ENCODE measurements at places on chromosomes 12 and 14. TPM values are rescaled to one million over a fixed set of nuclear protein-coding genes. Genes with fewer than 3 reads are reported as not detected.

DNA sequence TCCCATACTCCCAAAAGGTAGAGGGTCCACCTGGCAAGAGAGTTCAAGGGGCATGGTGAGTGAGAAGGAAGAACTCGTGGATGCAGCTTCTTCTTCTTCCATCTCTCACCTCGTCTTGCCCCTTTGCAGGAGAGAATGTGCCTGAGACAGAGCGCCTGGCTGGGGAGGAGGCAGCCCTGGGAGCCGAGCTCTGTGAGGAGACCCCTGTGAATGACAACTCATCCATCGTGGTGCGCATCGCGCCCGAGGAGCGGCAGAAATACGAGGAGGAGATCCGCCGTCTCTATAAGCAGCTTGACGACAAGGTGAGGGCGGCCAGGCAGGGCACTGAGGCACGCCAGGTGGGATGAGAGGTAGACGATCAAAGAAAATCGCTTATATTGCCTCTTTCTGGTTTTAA, 20.0 kb downstream of the KIF5A start:
- H3K4me1 ChIP-seq = no peaks in the 10 kb centered on the region
- peaks cover 27% of the 10 kb centered on the region for H3K36me3 ChIP-seq
- no peak overlapping the region for H3K4me3 ChIP-seq

TROAP gene
- 0.80 TPM for total RNA-seq

GSKIP gene
- total RNA-seq = 22.0 TPM

PPP1R3E gene
- total RNA-seq = 5.4 TPM

- H3K27me3 ChIP-seq = no peaks in the 10 kb centered on the region
- no peak overlapping the region for H3K4me3 ChIP-seq
- H3K4me1 ChIP-seq = peaks cover 17% of the 10 kb centered on the region
- H3K36me3 ChIP-seq = peaks cover 4% of the 10 kb centered on the region
These were observed 73.9 kb downstream of the TGFB3 start for GRCh38 chr14:75907756-75908359.

- H3K36me3 ChIP-seq = no peaks in the 10 kb centered on the region
- H3K4me3 ChIP-seq = no peak overlapping the region
- DNase-seq = no peak
These were observed 101.2 kb upstream of the SLC16A7 start for GRCh38 chr12:59494617-59495016.

KRT6C gene
- not detected for total RNA-seq

- H3K4me1 ChIP-seq = peaks cover 10% of the 10 kb centered on the region
- H3K27ac ChIP-seq = no peak overlapping the region
- H3K27me3 ChIP-seq = peaks cover 14% of the 10 kb centered on the region
- no peaks in the 10 kb centered on the region for H3K36me3 ChIP-seq
- no peak overlapping the region for H3K4me3 ChIP-seq
These were observed 5.3 kb downstream of the KRT3 start for GRCh38 chr12:52790427-52791270.

- H3K27ac ChIP-seq = no peak overlapping the region
- no peaks in the 10 kb centered on the region for H3K36me3 ChIP-seq
- no peak for DNase-seq
These were observed 181.9 kb downstream of the SLC6A15 start for GRCh38 chr12:84730561-84731162.

OR6C1 gene
- not detected for total RNA-seq

- no peak for DNase-seq
- H3K4me1 ChIP-seq = no peaks in the 10 kb centered on the region
- H3K36me3 ChIP-seq = no peaks in the 10 kb centered on the region
These were observed 26.9 kb downstream of the IQSEC3 start for GRCh38 chr12:93266-94005.

DNA sequence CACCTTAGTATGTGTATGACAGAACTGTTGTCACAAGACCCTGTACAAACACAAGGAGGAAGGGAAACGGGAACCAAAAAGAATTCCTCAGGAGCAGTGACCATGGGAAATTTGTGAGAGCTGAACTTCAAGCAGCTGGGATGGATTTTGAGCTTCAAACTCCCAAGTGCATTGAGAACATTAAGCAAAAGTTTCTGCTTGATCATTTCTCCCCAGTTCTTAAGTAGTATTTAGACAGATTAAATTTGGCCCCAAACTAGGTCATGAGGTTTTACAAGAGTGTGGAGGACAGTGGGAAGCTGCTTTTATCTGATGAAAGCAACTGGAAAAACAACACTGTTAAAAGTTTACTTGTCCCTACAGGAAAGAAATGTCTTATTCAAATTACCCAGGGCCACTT, 206.0 kb upstream of the DCN start:
- no peaks in the 10 kb centered on the region for H3K36me3 ChIP-seq
- no peaks in the 10 kb centered on the region for H3K27me3 ChIP-seq
- no peak for DNase-seq

GRCh38 chr12:132359971-132360370, 30.6 kb upstream of the GALNT9 start:
- no peaks in the 10 kb centered on the region for H3K36me3 ChIP-seq
- no peak overlapping the region for H3K4me3 ChIP-seq
- H3K27ac ChIP-seq = no peak overlapping the region
- H3K27me3 ChIP-seq = no peaks in the 10 kb centered on the region
- no peak for DNase-seq

- H3K4me3 ChIP-seq = no peak overlapping the region
- H3K4me1 ChIP-seq = no peaks in the 10 kb centered on the region
- DNase-seq = no peak
- no peak overlapping the region for H3K27ac ChIP-seq
- H3K27me3 ChIP-seq = no peaks in the 10 kb centered on the region
These were observed 39.4 kb upstream of the FBRSL1 start for GRCh38 chr12:132450418-132451171.

DNA sequence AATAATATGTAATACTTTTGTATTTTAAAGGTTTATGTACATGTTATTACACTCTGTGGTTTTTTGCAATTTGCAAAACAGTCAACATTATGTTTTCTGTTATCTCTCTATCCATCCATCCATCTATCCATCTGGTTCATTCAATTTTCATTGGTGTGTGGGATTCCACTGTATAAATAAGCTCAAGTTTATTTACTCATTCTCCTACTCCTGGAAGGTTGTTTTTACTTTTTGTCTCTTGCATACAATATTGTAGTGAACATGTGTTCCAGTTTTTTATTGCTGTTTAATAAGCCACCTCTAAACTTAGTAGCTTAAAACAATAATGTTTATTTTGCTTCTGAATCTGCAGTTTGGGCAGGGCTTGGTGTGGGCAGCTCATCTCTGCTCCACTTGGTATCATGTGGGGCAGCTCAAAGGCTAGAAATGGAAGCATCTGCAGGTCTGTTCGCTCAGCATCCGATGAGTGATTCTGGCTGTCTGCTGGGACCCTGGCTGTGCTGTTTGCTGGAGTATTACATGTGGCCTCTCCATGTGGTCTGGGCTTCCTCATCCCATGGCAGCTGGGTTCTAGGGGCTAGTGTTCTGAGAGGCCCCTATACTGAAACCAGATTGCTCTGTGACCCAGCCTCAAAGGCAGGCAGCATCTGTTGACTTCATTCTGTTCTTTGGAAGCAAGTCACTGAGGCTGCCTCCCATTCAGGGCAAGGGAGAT, 98.8 kb downstream of the SLC25A47 start:
- peaks cover 10% of the 10 kb centered on the region for H3K4me1 ChIP-seq
- DNase-seq = no peak
- H3K36me3 ChIP-seq = no peaks in the 10 kb centered on the region
- no peaks in the 10 kb centered on the region for H3K27me3 ChIP-seq

DNA sequence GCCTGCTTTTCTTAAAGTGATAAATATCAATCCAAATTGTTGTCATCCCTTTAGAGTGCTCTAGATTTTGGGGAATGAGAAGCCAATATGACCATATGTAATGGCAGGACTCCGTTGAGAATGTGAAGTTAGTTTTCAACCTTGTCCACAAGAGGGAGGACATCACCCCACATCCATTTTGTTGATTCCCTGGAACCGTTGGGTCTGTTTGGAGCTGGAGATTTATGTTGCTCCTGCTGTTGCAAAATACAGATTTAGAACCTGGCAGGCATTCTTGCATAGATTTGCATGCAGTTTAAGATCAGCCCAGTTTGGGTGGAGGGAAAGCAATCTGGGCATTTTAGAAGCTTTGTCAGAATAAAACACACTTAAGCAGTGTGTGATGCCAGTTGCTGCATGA, 620.1 kb downstream of the NRXN3 start:
- no peaks in the 10 kb centered on the region for H3K27me3 ChIP-seq
- H3K4me3 ChIP-seq = no peak overlapping the region
- H3K4me1 ChIP-seq = no peaks in the 10 kb centered on the region

DNA sequence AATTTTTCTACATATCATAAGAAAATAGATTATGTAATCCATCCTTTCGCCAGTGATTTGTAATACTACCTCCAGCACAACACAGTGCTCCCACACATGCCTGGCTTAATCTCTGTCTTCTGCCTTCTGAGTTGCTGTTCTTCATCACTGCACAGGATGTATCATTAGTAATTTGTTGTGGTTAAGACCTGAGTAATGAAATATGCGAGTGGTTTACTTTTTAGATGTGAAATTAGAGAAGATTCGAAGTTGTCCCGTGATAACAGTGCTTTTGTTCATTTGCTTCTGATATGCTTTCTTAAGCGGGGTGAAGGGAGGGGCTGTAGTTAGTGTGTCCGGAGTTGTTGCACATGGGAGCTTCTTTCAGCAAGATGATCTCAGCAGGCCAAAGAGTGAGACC, 18.1 kb downstream of the KRT85 start:
- DNase-seq = no peak
- peaks cover 10% of the 10 kb centered on the region for H3K4me1 ChIP-seq
- H3K27ac ChIP-seq = no peak overlapping the region
- no peak overlapping the region for H3K4me3 ChIP-seq
- no peaks in the 10 kb centered on the region for H3K36me3 ChIP-seq
- peaks cover 3% of the 10 kb centered on the region for H3K27me3 ChIP-seq

CLEC1B gene
- not detected for total RNA-seq

DNA sequence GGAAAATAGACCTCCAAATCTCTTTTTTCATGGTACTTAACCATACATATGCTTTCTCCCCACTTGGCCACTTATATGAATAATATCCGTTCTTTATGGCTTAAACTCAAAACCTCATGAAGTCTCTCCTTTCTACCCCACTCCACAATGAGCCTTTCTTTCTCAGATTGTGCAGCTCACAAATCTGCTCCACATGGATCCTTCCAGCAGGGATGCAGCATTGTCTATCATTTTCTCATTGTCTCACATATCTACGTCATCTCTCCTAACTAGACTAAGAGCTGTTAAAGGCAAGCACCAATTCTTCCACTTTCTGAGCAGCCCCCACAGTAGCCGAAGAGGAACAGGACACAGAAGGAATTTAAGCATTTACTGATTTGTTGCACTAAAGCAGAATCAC, 106.4 kb downstream of the HECTD4 start:
- no peaks in the 10 kb centered on the region for H3K4me1 ChIP-seq
- H3K4me3 ChIP-seq = no peak overlapping the region
- no peaks in the 10 kb centered on the region for H3K27me3 ChIP-seq
- H3K36me3 ChIP-seq = peaks cover 39% of the 10 kb centered on the region
- no peak overlapping the region for H3K27ac ChIP-seq

DHRS2 gene
- not detected for total RNA-seq

DNA sequence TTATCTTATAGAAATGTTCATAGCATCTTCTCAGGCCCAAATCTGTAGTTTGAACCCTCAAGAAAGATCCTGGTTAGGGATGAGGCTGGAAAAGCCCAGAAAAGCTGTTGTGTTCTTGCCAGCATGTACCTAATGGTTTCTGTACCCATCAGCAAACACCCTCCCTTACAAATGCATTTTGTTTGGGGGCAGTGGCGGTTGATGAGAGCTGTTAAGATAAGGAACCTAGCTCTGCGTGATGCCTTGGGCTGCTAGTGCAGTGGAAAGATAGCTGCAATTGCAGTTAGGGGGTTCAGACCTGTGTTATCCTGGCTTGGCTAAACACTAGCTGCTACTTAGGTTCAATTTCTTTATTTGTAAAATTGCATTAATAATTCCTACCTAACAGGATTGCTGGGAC, 3.6 kb downstream of the TPH2 start:
- no peaks in the 10 kb centered on the region for H3K4me1 ChIP-seq
- no peak overlapping the region for H3K4me3 ChIP-seq
- H3K36me3 ChIP-seq = no peaks in the 10 kb centered on the region
- H3K27me3 ChIP-seq = peaks cover 6% of the 10 kb centered on the region
- no peak overlapping the region for H3K27ac ChIP-seq
- DNase-seq = no peak

- H3K4me3 ChIP-seq = no peak overlapping the region
- no peak overlapping the region for H3K27ac ChIP-seq
- peaks cover 6% of the 10 kb centered on the region for H3K4me1 ChIP-seq
- H3K27me3 ChIP-seq = no peaks in the 10 kb centered on the region
- no peak for DNase-seq
These were observed 54.9 kb downstream of the SRGAP1 start for GRCh38 chr12:63899396-63899795.

DNA sequence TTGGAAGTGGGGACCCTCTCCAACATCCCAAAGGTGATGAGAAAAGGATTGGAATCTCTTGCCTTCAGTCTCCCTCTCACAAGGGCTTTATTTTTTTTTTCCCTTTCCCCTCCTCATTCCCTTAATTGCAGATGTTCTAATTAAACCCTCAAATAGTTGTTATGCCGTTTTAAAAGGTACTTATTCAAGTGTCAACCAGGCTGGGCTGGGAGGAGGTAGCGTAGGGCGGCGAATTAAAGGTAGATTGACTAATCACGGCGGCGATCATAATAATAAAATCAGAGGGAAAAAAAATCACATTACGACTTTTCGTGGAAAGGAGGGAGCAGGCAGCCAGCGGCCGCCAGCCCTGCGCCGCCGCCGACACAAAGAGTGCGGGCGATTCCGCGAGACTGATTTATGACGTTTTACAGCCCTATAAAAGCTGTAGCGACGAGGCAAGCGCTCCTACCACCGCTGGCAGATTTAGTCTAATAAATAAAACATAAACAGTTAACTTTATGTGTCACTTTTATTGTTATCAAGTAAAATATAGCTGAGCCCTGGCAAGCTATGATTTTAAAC, 1.7 kb upstream of the HOXC4 start:
- peak overlapping the region; percentile 79 for H3K27ac ChIP-seq
- peak overlapping the region; percentile 74 for H3K4me3 ChIP-seq
- H3K27me3 ChIP-seq = peaks cover 40% of the 10 kb centered on the region
- H3K4me1 ChIP-seq = peaks cover 62% of the 10 kb centered on the region

CD163L1 gene
- total RNA-seq = 1.3 TPM

DNA sequence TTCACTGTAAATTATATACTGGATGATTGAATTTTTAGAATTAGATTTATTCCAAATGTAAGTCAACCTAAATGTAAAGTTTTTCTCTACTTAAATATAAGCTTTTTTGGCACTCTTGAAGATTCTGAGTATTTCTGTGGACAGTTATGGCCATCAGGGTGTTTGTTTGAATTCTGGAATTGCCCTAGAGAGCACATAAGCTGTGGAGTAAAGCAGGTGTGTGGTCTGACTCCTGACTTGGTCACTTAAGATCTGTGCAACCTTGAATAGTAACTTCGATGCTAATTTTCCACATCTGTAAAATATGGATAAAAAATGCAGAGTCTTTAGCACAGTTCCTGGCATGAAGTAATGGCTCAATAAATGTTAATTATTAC, 64.4 kb downstream of the FUT8 start:
- H3K27ac ChIP-seq = no peak overlapping the region
- no peaks in the 10 kb centered on the region for H3K36me3 ChIP-seq
- H3K27me3 ChIP-seq = no peaks in the 10 kb centered on the region
- no peak overlapping the region for H3K4me3 ChIP-seq
- no peak for DNase-seq
- H3K4me1 ChIP-seq = no peaks in the 10 kb centered on the region
